Cortex of kidney (tissue), 1 donor: ENCODE measurements at places on chromosomes 4 and X.

GRCh38 chr4:108763226-108763593 lies 357 bp upstream of the ETNPPL start:
- DNase-seq, result no peak

- DNase-seq, result no peak
Measured at GRCh38 chr4:127685292-127685691, 44.9 kb upstream of the SLC25A31 start.

- DNase-seq, result no peak
Measured at GRCh38 chrX:153688506-153688905, 780 bp downstream of the SLC6A8 start.

DNA sequence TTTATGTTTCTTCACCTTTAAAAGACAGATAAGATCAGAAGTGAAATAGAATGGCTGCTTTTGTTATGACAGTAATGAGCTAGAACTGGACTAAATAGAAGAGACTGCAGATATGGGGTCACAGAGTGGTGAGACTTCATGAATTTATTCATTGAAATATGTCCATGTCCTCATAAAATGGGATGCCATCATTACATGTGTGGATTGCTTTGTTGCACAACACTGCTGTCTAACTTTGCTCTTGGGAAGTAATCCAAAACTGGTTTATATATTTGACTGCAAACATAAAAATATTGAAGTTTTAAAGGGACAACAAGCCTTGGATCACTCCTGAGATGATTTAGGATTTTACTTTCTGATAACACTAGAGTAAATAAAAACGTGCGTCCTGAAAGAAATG lies 209.2 kb upstream of the FAT4 start:
- no peak for DNase-seq

- no peak for DNase-seq
Measured at GRCh38 chrX:37834937-37835336, 12.4 kb downstream of the DYNLT3 start.

DNA sequence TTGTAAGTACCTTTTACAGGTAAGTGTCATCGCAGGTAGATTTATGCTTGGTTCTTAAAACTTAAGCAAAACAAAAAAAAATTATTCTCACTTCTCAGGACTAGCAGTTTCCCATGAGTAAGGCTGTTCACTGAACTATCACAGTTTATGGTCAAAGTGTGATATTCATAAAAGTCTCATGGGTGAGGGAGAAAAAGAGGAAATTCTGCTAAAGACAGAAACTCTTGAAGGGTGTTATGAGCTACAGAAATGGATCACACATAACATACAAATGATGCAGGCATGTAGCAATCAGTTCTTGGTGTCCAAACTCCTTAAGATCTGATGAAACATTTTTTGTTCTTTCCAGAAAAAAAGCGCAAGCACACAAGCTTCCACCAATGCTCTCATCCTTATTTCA lies 8.5 kb downstream of the RAB9A start:
- DNase-seq, result no peak

- no peak for DNase-seq
Measured at GRCh38 chrX:130726661-130727060, 176.3 kb downstream of the ENOX2 start.

DNA sequence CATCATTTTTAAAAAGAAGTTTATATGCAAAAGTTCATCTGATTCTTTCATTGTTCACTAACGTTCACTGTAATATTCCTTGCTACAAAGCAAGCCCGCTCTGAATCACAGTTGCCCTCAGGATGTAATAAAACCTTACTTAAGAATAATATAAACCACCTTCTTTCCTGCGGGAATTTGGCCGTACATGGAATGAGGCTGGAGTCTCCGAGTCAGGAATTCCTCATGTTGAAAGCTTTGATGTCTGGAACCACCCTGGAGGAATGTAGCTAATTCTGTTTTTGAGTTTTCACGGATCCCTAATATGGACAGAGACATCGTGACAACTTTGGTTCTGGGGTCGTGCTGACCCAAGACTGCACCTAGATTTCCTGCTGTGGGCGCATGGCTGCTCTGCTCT lies 58.5 kb downstream of the CRLF2 start:
- DNase-seq, result no peak

- no peak for DNase-seq
Measured at GRCh38 chr4:172709376-172709775, 459.2 kb upstream of the GALNT7 start.

DNA sequence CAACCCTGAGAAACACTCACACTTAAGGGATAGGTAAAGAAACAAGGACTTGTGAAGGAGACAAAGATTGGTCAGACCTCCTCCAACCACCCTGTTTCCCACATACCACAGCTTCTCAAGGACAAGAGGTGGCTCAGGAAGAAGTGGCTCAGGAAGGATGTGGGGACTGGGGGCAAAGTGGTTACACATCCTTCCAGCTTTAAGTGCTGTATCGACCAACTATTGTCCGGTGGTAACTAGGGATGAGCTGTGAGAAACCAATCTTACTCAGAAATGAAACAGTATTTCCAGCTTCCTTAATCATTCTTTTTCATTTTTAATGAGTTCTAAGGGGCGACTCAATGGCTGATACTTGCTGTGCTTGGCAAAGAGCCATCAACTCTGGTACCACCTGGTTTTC lies 8.5 kb upstream of the LHFPL1 start:
- no peak for DNase-seq

GRCh38 chrX:8849458-8849857 lies 48.3 kb upstream of the FAM9A start:
- no peak for DNase-seq
